Activated CD4-positive, alpha-beta memory T cell treated with anti-CD3 and anti-CD28 coated beads, Interleukin-2, amount 10 ng/mL, durations not matched to agents 7 days and 5 days (primary cell): ENCODE measurements at places on chromosomes 16 and 17. TPM values are rescaled to one million over a fixed set of nuclear protein-coding genes. Genes with fewer than 3 reads are reported as not detected.

PRAC1 gene
- not detected for total RNA-seq

STAT5A gene
- 88.4 TPM for total RNA-seq

CFAP97D1 gene
- total RNA-seq, result not detected

ELMO3 gene
- 8.3 TPM for total RNA-seq

FBXL16 gene
- total RNA-seq, result 34.6 TPM

HSD3B7 gene
- 7.5 TPM for total RNA-seq

CDRT15L2 gene
- total RNA-seq, result not detected

KCNG4 gene
- not detected for total RNA-seq

MFAP4 gene
- not detected for total RNA-seq

CCDC154 gene
- 2.2 TPM for total RNA-seq

- peaks cover 12% of the 10 kb centered on the region for H3K36me3 ChIP-seq
- H3K27ac ChIP-seq, result no peak overlapping the region
- no peaks in the 10 kb centered on the region for H3K27me3 ChIP-seq
These were observed 218.7 kb downstream of the MRTFB start for GRCh38 chr16:14289692-14290340.

DNA sequence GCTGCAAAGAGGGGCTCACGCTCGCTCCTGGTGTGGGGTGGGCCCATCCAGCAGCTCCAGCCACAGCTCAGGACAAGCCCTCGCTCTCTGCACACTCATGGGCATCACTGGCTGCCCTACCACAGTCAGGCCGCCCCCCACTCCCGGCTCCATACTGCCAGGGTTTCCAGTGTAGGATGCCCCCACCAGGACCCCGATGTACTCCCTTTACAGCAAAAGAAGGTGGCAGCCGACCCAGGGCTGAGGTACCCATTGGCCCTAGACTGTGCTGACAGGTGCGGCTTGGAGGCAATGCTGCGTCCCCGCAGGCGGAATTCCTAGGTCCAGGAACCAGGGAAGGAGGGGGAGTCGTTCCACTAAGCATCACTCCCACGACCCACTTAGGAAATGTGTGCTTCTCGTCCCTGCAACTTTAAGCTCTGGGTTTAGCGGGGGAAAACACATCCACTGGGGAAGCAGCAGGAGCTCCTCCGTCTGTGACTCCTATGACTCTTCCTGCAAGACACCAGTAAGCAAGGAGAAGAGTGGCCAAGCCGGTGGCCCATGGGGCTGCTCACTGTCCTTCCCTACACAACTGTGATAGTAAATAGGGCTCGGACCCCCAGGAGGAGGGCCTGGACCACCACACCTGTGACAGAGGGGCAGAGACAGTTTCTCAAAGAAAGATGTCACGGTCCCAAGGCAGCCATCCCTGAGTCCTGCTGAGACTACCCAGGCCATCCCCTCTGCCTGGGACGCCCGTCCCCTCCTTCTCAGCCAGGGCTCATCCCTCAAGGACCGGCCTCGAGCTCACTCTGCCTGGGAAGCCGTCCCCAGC is 13.1 kb downstream of the CORO7 start:
- peaks cover 12% of the 10 kb centered on the region for H3K4me1 ChIP-seq
- H3K4me3 ChIP-seq, result no peak overlapping the region
- no peak overlapping the region for H3K27ac ChIP-seq
- DNase-seq, result no peak
- no peaks in the 10 kb centered on the region for H3K27me3 ChIP-seq

DNA sequence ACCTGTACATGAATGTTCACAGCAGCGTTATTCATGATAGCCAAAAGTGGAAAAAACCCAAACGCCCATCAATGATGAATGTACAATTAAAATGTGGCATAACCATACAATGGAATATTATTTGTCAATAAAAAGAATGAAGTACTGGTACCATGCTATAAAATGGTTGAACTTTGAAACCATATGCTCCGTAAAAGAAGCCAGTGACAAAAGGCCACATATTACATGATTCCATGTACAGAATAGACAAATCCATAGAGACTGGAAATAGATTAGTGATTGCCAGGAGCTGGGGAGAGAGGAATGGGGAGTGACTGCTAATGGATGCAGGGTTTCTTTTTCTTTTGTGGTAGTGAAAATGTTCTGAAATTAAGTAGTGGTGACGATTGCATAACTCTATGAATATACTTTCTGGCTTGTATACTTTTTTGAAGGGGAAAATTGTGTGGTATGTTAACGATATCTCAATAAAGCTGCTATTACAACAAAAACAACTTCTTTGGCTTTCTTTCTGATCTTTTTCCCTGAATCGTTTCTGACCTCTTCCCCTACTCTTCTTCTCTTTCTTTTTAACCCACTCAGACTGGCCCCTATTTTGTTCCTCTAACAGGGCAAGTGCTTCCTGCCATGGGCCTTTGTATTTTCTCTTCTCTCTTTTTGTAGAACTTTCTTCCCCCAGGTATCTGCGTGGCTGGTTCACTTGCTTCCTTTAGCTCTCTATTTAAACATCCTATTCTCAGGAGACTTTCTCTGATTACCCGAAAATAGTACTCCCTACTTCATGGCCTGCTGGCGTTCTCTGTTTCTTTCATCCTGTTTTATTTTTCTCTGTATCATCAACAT is 67.9 kb downstream of the FTO start:
- H3K4me3 ChIP-seq, result no peak overlapping the region
- H3K27ac ChIP-seq, result no peak overlapping the region
- no peak for DNase-seq
- no peaks in the 10 kb centered on the region for H3K27me3 ChIP-seq
- H3K4me1 ChIP-seq, result peaks cover 30% of the 10 kb centered on the region

DNA sequence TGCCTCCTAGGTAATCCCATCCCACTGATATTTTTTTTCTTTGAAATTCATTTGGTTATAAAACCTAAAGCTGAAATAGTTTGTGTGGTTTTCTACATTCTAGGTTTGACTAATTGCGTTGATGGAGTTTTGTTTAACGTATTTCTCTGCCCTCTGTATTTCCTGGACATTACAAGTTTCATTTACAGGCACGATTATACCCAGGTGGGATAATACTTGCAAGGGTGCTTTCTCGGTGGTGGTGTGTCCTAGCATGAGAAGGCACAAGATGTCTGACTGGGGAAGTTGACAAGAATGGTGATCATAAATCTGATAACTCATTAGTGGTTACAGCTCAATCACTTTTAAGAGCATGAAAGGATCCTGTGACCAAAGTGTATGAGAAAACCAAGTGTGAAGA is 45.0 kb downstream of the DYNLRB2 start:
- peaks cover 65% of the 10 kb centered on the region for H3K4me1 ChIP-seq
- peak overlapping the region; percentile 28 for H3K27ac ChIP-seq
- DNase-seq, result no peak
- H3K4me3 ChIP-seq, result no peak overlapping the region

GRCh38 chr17:39549747-39550573 is 57.8 kb downstream of the NEUROD2 start:
- no peak overlapping the region for H3K4me3 ChIP-seq
- peaks cover 37% of the 10 kb centered on the region for H3K36me3 ChIP-seq

GRCh38 chr17:67386965-67387551 is 10.0 kb downstream of the PITPNC1 start:
- H3K27ac ChIP-seq, result no peak overlapping the region
- H3K36me3 ChIP-seq, result no peaks in the 10 kb centered on the region
- H3K4me3 ChIP-seq, result no peak overlapping the region
- peaks cover 42% of the 10 kb centered on the region for H3K4me1 ChIP-seq
- no peaks in the 10 kb centered on the region for H3K27me3 ChIP-seq

- peak overlapping the region; percentile 29 for H3K27ac ChIP-seq
- no peaks in the 10 kb centered on the region for H3K36me3 ChIP-seq
- no peak overlapping the region for H3K4me3 ChIP-seq
- H3K27me3 ChIP-seq, result no peaks in the 10 kb centered on the region
- no peak for DNase-seq
- H3K4me1 ChIP-seq, result peaks cover 87% of the 10 kb centered on the region
These were observed 4.5 kb upstream of the NR1D1 start for GRCh38 chr17:40104594-40105486.

- H3K36me3 ChIP-seq, result peaks cover 77% of the 10 kb centered on the region
- DNase-seq, result no peak
- H3K4me1 ChIP-seq, result peaks cover 93% of the 10 kb centered on the region
- H3K27me3 ChIP-seq, result no peaks in the 10 kb centered on the region
These were observed 8.2 kb downstream of the FMNL1 start for GRCh38 chr17:45229681-45230409.

DNA sequence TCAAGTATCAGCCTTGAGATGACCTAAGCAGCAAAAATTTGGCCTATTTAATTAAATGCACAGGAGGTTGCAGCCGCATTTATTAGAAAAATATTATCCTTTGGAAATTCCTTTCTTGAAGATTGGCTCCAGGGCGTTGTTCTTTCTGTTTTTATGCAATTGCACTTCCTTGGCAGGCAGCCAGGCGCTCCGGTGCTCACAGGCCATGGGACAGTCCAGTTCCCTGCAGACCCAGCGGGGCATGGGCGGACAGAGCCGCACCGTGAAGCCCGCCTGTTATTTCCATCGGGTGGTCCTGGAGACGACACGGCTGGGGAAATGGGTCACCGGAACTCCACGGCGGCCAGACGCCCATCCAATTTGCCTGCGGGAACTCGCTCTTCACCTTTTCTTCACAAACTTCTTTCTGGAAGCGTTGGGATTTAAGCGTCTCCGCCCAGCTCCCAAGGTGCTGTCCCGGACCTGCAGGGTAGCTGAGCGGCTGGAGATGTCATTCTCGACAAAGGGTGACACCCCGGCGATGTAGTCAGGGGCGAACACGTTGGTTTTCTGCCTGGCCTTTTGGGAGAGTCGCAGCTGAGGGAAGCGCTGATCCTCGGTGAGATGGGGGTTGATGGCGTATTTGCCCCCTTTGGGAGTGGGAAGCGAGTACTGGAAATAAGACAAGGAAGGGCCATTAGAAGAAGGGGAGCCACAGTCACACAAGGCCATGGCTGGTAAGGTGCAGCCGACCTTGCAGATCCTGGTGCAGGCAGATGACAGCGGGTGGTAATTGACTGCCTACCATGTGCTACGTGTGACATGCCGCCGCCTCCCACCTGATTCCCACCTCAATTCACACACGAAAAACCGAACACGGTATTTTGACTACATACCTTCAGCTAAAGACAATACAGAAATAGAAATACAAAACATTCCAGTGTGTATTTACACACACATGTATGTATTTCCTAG is 12.5 kb downstream of the NOB1 start:
- H3K36me3 ChIP-seq, result peaks cover 57% of the 10 kb centered on the region
- no peaks in the 10 kb centered on the region for H3K27me3 ChIP-seq
- no peak for DNase-seq
- H3K4me3 ChIP-seq, result no peak overlapping the region
- H3K27ac ChIP-seq, result no peak overlapping the region

- no peak overlapping the region for H3K27ac ChIP-seq
- peaks cover 43% of the 10 kb centered on the region for H3K36me3 ChIP-seq
- DNase-seq, result no peak
- H3K4me3 ChIP-seq, result no peak overlapping the region
- H3K27me3 ChIP-seq, result no peaks in the 10 kb centered on the region
These were observed 20.6 kb downstream of the VPS53 start for GRCh38 chr17:693791-694638.

GRCh38 chr16:66908116-66908515 is 10.6 kb downstream of the CDH16 start:
- H3K27ac ChIP-seq, result no peak overlapping the region
- no peak for DNase-seq
- H3K4me3 ChIP-seq, result no peak overlapping the region
- no peaks in the 10 kb centered on the region for H3K27me3 ChIP-seq

- no peaks in the 10 kb centered on the region for H3K27me3 ChIP-seq
These were observed 5.9 kb upstream of the MAPK7 start for GRCh38 chr17:19372439-19372838.

GRCh38 chr16:635573-636205 is 416 bp downstream of the METTL26 start:
- H3K4me3 ChIP-seq, result peak overlapping the region; percentile 89
- peak overlapping the region; percentile 31 for H3K27ac ChIP-seq
- peaks cover 12% of the 10 kb centered on the region for H3K4me1 ChIP-seq
- peak; percentile 28 for DNase-seq

DNA sequence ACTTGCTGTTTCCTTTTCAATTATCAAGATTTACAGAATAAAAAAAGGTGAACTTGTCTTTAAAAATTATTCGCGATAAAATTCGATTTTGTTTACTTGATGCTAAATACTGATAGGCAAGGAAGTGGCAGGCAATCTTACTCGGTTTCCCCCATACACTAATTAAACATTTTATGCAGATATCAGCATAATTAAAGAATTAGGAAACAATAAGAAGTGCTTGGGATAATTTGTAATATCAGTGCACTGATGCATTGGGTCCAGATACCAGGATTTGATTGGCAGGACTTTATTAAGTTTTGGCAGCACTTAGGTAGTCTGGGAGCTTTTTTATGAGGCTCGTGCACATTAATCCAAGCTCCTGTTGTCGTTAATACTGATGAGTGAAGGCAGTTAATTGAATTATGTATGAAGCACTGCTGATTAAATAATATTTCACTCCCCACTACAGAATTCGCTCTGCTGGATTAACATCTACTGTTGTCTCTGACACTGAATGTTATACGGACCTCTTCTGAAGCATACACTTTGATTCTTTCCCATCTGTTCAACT is 165.6 kb downstream of the CA10 start:
- no peak overlapping the region for H3K27ac ChIP-seq
- no peaks in the 10 kb centered on the region for H3K27me3 ChIP-seq
- no peak overlapping the region for H3K4me3 ChIP-seq
- H3K4me1 ChIP-seq, result no peaks in the 10 kb centered on the region
- H3K36me3 ChIP-seq, result no peaks in the 10 kb centered on the region
- no peak for DNase-seq

DNA sequence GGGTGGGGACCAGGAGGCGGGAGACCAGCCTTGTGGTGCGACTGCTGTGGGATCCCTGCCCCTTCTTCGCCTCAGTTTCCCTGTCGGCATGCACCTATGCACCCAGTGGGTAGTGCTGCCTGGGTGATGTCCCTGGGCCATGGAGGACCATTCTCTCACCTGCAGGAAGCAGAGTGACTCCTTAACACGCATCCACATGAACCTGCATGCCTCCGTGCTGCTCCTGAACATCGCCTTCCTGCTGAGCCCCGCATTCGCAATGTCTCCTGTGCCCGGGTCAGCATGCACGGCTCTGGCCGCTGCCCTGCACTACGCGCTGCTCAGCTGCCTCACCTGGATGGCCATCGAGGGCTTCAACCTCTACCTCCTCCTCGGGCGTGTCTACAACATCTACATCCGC is 25.2 kb downstream of the ADGRG5 start:
- DNase-seq, result no peak
- H3K27me3 ChIP-seq, result no peaks in the 10 kb centered on the region
- peaks cover 4% of the 10 kb centered on the region for H3K4me1 ChIP-seq
- no peak overlapping the region for H3K27ac ChIP-seq
- peaks cover 33% of the 10 kb centered on the region for H3K36me3 ChIP-seq
- no peak overlapping the region for H3K4me3 ChIP-seq

DNA sequence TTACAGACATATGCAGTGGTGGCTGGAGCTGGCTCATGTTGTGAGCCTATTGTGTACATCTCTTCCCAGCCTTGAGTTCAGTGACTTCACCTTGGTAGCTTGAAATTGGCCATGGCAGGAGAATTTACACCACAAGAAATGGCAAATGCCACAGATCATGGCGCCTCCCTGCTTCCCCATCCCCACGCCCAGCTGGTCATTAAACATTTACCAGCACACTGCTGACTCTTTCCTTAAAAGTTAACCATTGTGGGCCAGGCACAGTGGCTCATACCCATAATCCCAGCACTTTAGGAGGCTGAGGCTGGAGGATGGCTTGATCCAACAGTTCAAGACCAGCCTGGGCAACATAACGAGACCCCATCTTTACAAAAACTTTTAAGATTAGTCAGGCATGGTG is 22.6 kb upstream of the ITGB4 start:
- H3K27me3 ChIP-seq, result no peaks in the 10 kb centered on the region
- H3K4me3 ChIP-seq, result no peak overlapping the region
- no peak for DNase-seq
- no peak overlapping the region for H3K27ac ChIP-seq
- H3K4me1 ChIP-seq, result no peaks in the 10 kb centered on the region
- H3K36me3 ChIP-seq, result peaks cover 39% of the 10 kb centered on the region
